ENCODE measurements at places on chromosomes 6 and 20.

- no peak for DNase-seq
These were observed 181.6 kb downstream of the FARS2 start for GRCh38 chr6:5442916-5443315.

DNA sequence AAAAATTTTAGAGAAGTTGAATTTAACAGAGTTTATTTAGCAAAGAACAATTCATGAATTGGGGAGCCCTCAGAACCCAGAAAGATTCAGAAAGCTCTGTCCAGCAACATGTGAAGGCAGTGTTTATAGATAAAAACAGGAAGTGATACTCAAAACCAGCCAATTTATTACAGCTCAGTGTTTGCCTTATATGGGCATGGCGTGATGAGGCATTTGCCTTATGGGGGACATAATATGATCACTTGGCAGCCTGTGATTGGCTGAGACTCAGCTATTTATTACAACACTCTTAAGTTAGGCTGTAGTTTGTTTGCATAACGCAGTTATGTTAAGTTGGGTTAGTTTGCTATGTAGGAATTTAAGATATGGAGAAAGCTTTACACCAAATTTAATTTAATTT is 11.5 kb downstream of the HLA-DPA1 start:
- DNase-seq = no peak

DNA sequence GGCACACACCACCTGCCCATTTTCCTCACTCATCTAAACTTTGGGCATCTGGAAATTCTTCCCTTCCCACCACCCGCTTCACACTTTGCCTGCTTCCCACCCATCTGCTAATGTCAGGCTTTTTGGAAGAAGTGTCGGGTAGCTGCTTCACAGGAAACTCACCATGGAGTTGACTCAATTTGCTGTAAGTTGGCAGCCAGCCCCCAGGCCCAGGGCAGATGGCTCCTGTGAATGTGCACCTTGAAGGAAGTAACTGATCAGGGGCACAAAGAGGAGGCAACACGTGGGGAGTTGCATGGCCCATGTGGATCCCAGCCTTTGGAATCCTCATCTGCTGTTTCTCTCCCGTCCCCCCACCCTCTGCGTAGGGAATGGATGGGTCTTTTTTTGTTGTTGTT is 87.3 kb downstream of the PPP1R14C start:
- DNase-seq = no peak

- DNase-seq = no peak
These were observed 670.2 kb downstream of the RFPL4B start for GRCh38 chr6:113017353-113017752.

GRCh38 chr20:36384022-36384619 is 78.0 kb downstream of the DLGAP4 start:
- no peak for DNase-seq
